ENCODE measurements at places on chromosomes 1 and 21.

DNA sequence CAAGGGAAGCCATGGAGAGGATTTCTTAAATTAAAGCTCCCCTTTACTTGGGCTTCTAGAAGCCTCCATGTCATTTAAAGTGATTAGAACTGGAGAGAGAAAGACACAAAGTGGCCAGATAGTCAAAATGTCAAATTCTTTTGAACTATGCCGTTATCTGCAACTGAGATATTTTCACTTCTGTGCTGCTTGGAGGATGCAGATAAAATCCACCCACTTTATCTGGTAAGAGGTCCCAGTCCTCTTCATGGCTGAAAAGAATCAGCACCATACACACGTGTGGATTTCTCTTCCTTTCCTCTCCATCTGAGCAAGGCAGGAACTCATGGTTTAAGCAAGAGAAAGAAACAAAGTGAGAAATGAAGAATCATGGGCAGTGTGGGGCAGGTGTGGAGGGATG is 276.9 kb upstream of the RUNX1 start:
- DNase-seq: no peak

GRCh38 chr1:5253036-5253435 is 598.6 kb downstream of the AJAP1 start:
- DNase-seq: no peak

- DNase-seq: no peak
These were observed 62.8 kb downstream of the XCL2 start for GRCh38 chr1:168480997-168481396.

DNA sequence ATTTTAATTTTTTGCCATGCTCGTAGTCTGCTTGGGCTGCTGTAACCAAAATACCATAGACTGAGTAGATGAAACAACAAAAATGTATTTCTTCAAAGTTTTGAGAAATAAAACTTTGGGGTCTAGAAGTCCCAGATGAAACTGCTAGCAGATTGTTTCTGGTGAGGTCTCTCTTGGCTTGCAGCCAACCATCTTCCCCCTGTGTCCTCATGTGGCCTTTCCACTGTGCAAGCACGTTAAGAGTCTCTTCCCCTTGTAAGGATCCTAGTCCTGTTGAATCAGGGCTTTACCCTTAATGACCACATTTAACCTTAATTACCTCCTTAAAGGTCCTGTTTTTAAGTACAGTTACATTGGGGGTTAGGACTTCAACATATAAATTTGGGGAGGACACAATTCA is 86.6 kb downstream of the PTBP2 start:
- peak; percentile 16 for DNase-seq

- no peak for DNase-seq
These were observed 272.6 kb upstream of the SGIP1 start for GRCh38 chr1:66261364-66261763.

DNA sequence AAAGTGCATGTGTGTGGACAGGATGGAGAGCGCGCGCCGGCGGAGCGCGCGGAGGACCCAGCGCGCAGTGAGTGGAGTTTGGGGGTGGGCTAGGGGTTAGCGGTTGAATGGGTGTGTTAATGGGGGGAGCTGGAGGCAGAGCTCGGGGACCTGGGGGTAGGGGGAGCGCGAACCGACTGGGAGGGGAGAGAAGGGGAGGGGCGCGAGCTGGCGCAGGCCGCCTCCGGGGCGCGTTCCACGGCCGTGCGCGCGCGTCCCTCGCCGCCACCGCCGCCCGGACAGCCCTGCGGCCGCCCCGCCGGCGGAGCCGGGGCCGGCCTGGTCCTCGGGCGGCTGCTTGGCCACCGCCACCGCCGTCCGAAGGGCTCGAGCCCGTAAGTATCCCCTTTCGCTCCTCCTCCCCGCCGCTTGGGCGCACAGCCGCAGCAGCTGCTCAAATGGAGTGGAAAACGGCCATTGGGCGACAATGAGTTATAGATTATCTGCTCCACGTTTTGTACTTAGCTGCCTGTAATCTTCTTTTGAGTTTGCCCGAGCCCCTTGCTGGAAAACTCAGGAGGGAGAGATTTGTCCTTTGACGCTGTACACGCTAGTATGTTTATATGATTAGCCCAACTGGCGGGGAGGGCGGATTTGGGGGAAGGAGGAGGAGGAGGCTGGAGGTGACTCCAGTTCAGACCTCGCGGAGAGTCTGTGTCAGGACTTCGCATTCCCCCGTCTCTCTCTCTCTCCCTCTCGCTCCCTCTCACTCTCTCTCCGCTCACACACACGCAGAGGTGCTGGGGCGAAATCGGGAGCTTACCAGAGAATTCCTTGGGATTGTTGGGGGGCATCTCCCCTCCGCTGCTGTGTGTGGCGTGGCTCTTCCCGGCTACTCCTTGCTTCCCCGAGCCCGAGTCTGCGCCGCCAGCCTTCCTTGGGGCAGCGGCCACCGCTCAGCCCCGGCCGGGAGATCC is at the start of gene ADGRL2:
TSS of gene ADGRL2 (plus strand) at position 240 of the 956 bp plus-strand sequence. CDS start 36,051 bp downstream, outside the sequence.
- DNase-seq: peak; percentile 92

- DNase-seq: no peak
These were observed 50.7 kb downstream of the VAV3 start for GRCh38 chr1:107914119-107914765.

DNA sequence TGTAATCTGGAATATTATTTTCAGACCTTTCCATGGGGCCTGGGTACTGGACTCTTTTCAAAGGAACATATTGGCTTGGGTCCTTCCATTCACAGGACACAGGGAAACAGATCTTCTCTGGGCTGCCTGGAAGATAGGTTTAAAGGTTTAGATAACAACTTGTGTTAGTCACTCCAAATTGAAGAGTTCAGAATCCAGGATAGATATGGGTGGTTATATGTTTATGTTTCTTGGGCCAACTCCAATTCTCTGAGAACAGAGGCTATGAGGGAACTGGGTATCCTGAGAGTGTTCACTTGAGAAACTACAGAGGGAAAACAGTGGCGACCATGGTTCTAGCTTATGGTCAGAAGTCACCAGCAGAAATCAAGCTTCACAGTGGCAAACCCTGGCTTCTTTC is 8.7 kb upstream of the PIGM start:
- DNase-seq: no peak

DNA sequence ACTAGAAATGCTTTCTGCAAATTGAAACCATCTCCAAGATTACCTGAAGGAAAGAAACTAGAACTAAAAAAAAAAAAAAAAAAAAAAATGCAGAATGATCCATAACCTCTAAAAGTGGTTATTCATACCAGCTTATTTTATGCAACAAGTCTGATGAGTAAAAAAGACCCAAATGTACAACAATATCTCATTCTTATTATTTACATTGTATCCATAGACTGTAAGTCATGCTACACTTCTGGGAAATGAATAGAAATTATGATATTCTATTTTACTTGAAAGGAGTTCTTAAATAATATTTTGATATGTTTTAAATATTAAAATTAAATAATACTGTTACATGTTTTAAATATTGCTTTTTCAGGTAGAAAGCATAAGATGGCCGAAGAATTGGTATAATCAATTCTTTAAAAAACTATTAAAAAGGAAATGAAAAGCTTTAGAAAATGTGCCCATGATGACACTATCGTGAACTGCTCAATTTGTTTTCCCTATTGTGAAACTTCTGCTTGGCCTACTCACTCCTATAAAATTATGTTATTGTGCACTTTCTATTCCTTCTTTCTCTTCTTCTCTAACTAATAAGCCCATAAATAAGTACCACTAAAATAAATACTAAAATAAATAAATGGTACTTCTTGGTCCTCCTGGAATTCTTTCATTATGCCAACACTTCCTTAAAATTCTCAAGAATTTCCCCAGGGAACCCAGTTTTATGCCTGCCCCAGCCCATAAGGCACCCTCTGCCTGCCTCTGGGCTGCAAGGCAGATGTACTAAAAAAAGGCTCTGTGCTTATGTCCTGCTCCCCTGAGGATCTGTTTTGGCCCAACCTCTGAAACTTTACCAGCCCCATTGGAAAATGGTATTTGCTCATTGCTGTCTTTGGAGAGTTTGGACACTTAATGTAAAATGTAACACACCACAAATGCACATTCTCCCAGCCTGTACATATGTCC is 18.1 kb downstream of the SAMSN1 start:
- DNase-seq: no peak

GRCh38 chr21:46095814-46096595 is 1.9 kb upstream of the COL6A2 start:
- DNase-seq: no peak

DNA sequence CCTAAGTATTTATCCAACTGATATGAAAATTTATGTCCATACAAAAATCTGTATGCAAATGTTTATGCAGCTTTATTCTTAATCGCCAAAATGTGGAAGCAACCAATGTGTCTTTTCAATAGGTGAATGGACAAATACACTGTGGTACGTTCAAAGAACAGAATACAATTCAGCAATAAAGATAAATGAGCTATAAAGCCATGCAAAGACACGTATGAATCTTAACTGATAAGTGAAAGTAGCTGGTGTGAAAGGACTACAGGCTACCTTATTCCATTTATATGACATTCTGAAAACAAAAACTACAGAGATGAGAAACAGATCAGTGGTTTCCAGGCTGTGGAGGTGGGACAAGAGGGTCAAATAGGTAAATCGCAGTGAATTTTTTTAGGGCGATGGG is 419.6 kb upstream of the B3GALT2 start:
- DNase-seq: no peak

- DNase-seq: no peak
These were observed 2.8 kb downstream of the TARBP1 start for GRCh38 chr1:234476172-234476571.

GRCh38 chr1:93322349-93322748 is 23.4 kb upstream of the DR1 start:
- DNase-seq: no peak

DNA sequence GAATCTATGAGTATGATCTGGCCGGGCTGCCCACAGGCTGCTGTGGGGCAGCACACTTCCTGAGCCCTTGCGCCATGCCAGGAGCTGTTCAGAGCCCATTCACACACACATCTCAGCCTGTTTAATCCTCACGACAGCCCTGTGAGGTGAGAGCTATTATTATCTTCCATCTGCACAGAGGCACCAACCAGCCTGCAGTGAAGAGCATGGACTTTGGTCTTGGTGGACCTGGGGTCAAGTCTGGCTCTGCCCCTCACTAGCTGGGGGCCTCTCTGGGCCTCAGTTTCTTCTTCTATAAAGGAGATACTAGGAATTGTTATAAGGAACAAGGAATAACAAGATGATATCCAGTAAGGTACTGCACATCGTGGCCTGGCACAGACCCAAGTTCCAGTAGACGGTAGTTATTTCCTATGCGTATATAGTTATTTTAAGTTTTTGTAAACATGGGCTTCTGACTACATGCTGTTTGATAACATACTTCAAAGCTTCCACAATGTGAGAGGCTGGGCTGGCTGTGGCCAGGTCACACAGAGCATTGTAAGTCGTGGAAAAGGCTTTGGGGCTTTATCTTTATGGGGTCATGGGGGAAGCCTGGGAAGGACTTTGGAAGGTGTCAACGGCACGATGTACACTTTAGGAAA is 3.4 kb upstream of the PADI2 start:
- DNase-seq: no peak

- no peak for DNase-seq
These were observed 144.7 kb downstream of the CASZ1 start for GRCh38 chr1:10651793-10652192.

DNA sequence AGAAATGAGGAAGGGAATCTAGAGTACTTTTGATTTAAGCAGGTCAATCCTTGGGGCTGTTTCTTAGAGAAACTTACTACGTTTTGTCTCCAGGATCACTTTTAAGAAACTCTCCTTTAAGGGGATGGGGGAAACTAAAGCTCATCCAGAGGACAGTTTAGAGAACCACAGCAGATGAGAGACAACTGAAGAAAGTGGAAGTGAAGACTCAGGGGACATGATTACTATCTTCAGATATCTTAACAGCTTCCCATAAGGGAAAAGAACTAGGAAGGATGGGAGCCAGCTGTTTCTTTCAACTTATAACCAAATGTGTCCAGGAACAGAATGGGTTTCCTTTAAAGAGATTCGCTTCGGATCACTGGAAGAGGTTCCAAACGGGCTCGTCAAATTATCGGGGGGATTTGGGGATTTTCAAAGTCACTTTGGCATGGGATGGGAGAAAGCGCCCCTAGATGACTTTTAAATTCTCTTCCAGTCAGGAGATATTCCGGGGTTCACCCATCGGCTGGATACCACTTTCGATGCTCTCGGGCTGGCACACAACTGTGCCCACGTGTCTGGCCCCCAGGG is 1.2 kb downstream of the SCMH1 start:
- DNase-seq: peak; percentile 34

DNA sequence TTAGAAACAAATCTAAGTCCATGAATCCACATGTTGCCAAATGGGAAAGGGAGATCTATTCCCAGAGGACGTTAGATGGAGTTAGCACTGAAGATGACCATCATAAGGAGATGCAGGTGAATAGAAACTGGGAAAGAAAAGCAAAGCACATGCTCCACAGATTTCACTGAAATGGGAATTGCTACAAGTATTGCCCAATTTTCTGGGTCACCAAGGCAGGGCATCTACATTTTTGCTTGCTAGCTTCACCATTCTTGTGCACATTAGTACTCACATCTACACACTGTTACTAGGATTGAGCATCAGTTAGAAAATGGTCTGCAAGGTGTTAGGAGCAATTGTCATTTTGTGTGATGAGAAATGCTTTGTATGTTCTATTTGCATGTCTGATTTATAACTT is 99.1 kb downstream of the JAK1 start:
- no peak for DNase-seq

GRCh38 chr1:26838474-26839338 is 12.2 kb downstream of the ZDHHC18 start:
- DNase-seq: no peak

DNA sequence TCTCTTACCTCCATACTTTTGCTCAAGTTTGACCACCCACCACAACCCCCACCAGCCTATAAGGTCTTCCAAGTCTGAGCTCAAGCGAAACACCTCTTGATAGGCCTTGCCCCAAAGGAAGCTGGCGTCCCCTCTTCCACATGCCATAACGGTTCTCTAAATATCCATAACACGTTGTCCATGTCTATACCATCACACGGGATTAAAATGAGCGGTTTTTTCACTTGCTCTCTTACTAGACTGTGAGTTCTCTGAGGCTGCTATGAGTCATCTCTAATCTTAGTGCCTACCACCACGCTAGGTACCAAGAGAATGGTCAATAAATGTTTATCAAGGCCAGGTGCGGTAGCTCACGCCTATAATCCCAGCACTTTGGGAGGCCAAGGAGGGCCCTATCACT is 41.0 kb downstream of the WASF2 start:
- no peak for DNase-seq

- no peak for DNase-seq
These were observed 318.5 kb downstream of the TM2D1 start for GRCh38 chr1:61406467-61406866.

DNA sequence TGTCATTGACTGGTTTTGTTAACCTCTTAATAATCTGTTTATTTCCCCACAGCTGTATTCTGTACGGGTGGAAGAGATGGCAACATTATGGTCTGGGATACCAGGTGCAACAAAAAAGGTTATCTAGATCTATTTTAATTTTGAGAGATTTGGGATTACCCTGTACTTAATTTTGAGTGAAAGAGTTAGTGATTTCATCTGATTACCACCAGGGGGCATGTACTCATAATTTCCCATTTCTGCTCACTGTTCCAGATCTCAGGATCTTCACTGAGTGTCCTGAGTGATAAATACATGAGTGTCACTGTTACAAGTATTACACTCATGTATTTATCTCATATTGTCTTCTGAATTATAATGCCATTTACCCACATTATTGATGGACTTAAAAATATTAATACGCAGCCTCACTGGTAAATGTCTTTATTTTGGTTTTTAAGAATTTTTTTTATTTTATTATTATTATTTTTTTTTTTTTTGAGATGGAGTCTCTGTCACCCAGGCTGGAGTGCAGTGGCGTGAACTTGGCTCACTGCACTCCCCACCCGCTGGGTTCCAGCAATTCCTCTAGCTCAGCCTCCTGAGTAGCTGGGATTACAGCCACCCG is 27.4 kb downstream of the DTL start:
- peak; percentile 55 for DNase-seq

GRCh38 chr1:201887116-201887866 is 1.4 kb upstream of the SHISA4 start:
- DNase-seq: no peak

All from fibroblast of upper back skin (primary cell).